ENCODE measurements at places on chromosomes 4 and X.
A peak's percentile ranks its signal among the peaks of the same experiment; 100 is the strongest.

DNA sequence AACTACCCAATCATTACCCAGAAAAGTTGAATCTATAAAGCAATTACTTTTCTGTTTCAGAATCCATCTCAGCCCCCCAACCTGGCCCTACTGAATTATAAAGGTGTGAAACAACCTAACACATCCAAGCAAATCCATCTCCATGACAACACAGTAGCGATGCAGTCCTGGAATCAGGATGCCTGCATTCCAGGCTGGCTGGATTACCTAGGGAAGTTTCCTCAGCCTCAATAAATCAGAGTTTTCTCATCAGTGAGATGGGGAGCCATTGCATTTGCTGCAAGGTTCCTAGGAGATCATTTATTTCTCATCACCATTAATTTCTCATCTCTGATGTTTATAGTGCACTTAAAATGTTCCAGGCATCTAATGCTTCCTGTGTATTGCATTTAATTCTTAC, 46.0 kb downstream of the LNX1 start:
- H3K27ac ChIP-seq: no peak overlapping the region
- no peaks in the 10 kb centered on the region for H3K36me3 ChIP-seq
- no peaks in the 10 kb centered on the region for H3K4me1 ChIP-seq
- no peak for DNase-seq
- H3K4me3 ChIP-seq: no peak overlapping the region

- H3K36me3 ChIP-seq: peaks cover 63% of the 10 kb centered on the region
- DNase-seq: no peak
- peaks cover 67% of the 10 kb centered on the region for H3K4me1 ChIP-seq
- no peak overlapping the region for H3K4me3 ChIP-seq
Measured at GRCh38 chr4:1255151-1255550, 6.2 kb upstream of the CTBP1 start.

DNA sequence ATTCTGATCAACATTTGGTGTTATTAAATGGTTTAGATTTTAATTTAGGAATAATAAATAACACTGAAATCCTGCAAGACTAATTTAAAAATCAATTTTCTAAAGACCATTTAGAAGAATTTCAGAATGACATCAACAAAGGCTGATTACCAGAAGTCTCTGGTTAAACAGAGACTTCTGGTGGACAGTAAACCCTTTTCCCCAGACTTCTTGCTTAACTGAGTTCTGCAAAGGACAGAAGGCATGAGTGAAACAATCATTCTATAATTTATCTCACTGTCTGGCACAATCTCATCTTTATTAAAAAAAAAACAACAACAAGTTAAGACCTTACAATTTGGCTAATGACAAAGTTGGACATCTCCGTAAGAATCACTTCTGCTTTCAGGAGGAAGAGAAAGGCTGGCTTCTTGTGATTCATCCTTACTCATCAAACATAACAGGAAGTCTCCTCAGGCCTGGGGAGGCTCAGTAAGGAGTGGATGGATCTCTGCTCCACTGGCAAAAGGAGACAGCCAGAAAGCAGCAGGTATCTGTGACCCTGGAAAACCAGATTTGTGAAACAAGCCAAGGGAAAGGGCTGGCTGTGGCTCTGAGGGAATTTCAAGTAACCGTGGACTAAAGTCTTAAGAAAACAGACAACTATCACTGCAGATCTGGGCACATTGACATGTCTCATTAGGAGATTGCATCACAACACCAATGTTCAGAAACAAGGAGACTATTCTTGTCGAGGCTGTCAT, 908 bp upstream of the TLR6 start:
- H3K4me1 ChIP-seq: peaks cover 39% of the 10 kb centered on the region
- peaks cover 6% of the 10 kb centered on the region for H3K27me3 ChIP-seq
- peak overlapping the region; percentile 52 for H3K4me3 ChIP-seq
- H3K36me3 ChIP-seq: no peaks in the 10 kb centered on the region
- peak; percentile 38 for DNase-seq
- H3K27ac ChIP-seq: peak overlapping the region; percentile 85

GRCh38 chr4:89056953-89057398, at the start of gene FAM13A:
Gene FAM13A (minus strand): TSS chr4:89057185. CDS start chr4:89056964, 221 bp downstream.
- H3K4me3 ChIP-seq: no peak within 1 kb of the TSS
- no peak within 1 kb of the TSS for H3K27ac ChIP-seq
- peaks cover 1% of the 10 kb centered on the region for H3K27me3 ChIP-seq
- peaks cover 2% of the 10 kb centered on the region for H3K36me3 ChIP-seq
- H3K4me1 ChIP-seq: peaks cover 22% of the 10 kb centered on the region
- DNase-seq: no peak

GRCh38 chr4:10205223-10205622, 88.6 kb upstream of the WDR1 start:
- H3K27ac ChIP-seq: no peak overlapping the region
- no peak for DNase-seq
- H3K27me3 ChIP-seq: peaks cover 6% of the 10 kb centered on the region
- no peaks in the 10 kb centered on the region for H3K36me3 ChIP-seq
- no peak overlapping the region for H3K4me3 ChIP-seq
- no peaks in the 10 kb centered on the region for H3K4me1 ChIP-seq

- no peaks in the 10 kb centered on the region for H3K27me3 ChIP-seq
- H3K4me3 ChIP-seq: no peak overlapping the region
- no peak overlapping the region for H3K27ac ChIP-seq
- H3K4me1 ChIP-seq: peaks cover 68% of the 10 kb centered on the region
- DNase-seq: no peak
Measured at GRCh38 chrX:130100180-130100579, 10.1 kb downstream of the ELF4 start.

DNA sequence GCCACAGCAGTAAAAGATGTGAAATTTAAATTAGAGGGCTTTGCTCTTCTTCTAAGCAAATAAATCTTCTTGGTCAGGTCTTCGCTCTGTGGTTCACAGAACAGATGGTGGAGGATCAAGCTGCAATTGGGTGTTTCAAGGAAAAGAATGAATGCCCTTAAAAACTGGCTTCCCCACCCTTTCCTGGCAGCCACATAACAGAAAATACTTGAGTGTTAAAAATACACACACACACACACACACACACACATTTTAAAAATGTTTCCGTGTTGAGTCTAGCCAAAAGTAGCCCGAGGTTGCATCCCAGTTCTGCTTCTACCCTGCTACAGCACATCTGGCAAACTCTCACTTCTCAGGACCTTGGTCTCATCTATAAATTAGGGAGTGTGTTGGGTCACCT, 56.7 kb upstream of the FGFBP2 start:
- H3K4me3 ChIP-seq: no peak overlapping the region
- DNase-seq: no peak
- peaks cover 23% of the 10 kb centered on the region for H3K27me3 ChIP-seq
- no peaks in the 10 kb centered on the region for H3K36me3 ChIP-seq
- H3K27ac ChIP-seq: no peak overlapping the region

- no peak overlapping the region for H3K27ac ChIP-seq
- H3K36me3 ChIP-seq: no peaks in the 10 kb centered on the region
- H3K4me3 ChIP-seq: no peak overlapping the region
- no peaks in the 10 kb centered on the region for H3K4me1 ChIP-seq
- no peaks in the 10 kb centered on the region for H3K27me3 ChIP-seq
Measured at GRCh38 chr4:132683957-132684356, 465.1 kb upstream of the PCDH10 start.

DNA sequence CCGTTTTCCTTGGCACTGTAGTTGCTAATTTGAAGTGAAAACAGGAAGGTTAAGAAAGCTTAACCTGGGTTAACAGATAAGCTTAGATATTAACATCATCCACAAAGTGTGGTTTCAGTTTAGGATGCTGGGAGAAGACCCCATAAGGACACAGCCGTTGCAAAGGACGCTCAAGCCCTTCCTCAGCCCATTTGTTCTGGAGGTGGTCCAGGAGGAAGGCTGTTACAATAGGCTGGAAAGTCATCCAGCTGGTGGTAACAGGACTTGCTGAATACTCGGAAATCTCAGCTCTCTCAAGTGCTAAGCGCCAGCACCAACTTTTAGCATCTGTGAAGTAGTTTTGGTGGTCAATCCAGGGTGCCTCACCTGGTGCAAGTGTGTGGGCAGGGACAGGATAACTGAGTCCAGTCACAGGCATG, 14.2 kb downstream of the CHST7 start:
- H3K4me1 ChIP-seq: peaks cover 47% of the 10 kb centered on the region
- no peak for DNase-seq
- no peaks in the 10 kb centered on the region for H3K27me3 ChIP-seq
- H3K4me3 ChIP-seq: peak overlapping the region; percentile 59

- H3K4me1 ChIP-seq: peaks cover 8% of the 10 kb centered on the region
- no peak for DNase-seq
- peaks cover 3% of the 10 kb centered on the region for H3K27me3 ChIP-seq
- H3K27ac ChIP-seq: no peak overlapping the region
Measured at GRCh38 chr4:113144091-113144490, 94.6 kb downstream of the ANK2 start.

GRCh38 chrX:111831343-111831742, 44.6 kb upstream of the TRPC5OS start:
- no peak overlapping the region for H3K4me3 ChIP-seq
- H3K27ac ChIP-seq: no peak overlapping the region
- H3K36me3 ChIP-seq: no peaks in the 10 kb centered on the region
- DNase-seq: no peak
- no peaks in the 10 kb centered on the region for H3K27me3 ChIP-seq
- no peaks in the 10 kb centered on the region for H3K4me1 ChIP-seq

DNA sequence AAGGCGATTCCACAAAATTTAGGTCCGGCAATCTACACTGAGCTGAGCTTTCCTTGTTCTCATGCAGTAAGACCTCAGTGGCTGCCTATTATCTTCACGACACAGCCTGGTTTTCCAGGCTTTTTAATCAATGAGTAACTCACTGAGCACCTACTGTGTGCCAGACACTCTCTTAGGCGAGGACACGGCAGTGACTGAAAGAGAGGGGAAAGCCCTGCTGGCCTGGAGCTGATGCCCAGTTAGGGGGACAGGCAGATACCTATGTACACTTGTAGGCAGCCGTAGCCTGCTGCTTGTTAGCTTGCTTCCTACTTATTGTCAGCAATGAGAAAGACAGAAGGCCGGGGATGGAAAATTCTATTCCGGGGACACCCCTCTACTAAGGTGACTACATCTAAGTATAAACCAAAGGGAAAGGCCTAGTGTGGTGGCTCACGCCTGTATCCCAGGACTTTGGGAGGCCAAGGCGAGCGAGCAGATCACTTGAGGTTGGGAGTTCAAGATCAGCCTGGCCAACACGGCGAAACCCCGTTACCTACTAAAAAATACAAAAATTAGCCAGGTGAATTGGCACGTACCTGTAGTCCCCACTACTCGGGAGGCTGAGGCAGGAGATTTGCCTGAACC, 3.8 kb downstream of the WDR1 start:
- no peaks in the 10 kb centered on the region for H3K27me3 ChIP-seq
- H3K4me3 ChIP-seq: peak overlapping the region; percentile 58
- peaks cover 87% of the 10 kb centered on the region for H3K36me3 ChIP-seq

- no peak overlapping the region for H3K27ac ChIP-seq
- DNase-seq: no peak
- H3K27me3 ChIP-seq: no peaks in the 10 kb centered on the region
- H3K36me3 ChIP-seq: peaks cover 4% of the 10 kb centered on the region
Measured at GRCh38 chr4:98993419-98994071, 2.0 kb upstream of the METAP1 start.

Measured in activated CD4-positive, alpha-beta memory T cell treated with anti-CD3 and anti-CD28 coated beads, Interleukin-2, amount 10 ng/mL, durations not matched to agents 7 days and 5 days (primary cell).